Immature natural killer cell (primary cell): ENCODE measurements at places on chromosomes 5 and 9. TPM values are rescaled to one million over a fixed set of nuclear protein-coding genes. Genes with fewer than 3 reads are reported as not detected.

- no peaks in the 10 kb centered on the region for H3K27me3 ChIP-seq
- no peak for DNase-seq
- H3K27ac ChIP-seq: no peak overlapping the region
These were observed 434.5 kb upstream of the TUSC1 start for GRCh38 chr9:26112724-26113123.

DNA sequence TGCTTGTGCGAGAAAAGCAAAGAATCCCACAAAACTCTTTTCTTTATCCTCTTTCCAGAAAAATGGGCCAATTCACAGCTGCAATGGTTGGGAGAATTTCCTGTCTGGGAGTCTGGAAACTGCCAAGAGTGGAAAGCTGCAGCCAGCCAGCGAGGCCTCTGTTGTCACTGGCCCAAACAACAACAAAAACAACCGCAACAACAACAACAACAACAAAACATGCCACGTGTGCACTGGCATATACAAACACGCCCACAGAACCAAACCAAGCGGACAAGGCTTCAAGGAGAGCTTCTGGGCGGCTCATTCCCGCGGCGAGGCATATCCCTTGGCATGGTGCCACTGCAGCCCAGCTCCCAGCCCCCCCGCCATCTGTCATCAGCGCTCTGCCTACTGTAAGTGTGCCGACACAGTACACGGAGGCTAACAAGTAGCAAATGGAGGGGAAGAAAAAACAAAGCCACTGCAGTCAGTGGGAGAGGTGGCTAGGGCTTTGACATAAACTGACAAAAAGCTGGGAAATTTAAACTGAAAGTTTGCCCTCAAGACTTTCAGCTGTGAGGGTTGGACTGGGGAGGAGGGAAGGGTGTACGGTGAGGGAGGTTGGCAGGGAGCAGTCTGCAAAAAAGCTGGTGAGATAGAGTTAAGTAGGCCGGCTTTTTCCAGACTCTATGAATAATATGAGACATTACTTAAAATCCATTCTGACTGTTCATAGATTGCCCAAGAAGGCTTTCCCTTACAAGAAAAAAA, 165.0 kb upstream of the ZNF462 start:
- H3K4me3 ChIP-seq: no peak overlapping the region
- H3K27ac ChIP-seq: no peak overlapping the region
- no peaks in the 10 kb centered on the region for H3K4me1 ChIP-seq
- no peaks in the 10 kb centered on the region for H3K36me3 ChIP-seq

NSG2 gene
- not detected for polyA plus RNA-seq

GRCh38 chr9:135885100-135885853, 22.1 kb downstream of the CAMSAP1 start:
- H3K4me3 ChIP-seq: no peak overlapping the region
- H3K27me3 ChIP-seq: no peaks in the 10 kb centered on the region
- H3K27ac ChIP-seq: peak overlapping the region; percentile 35
- DNase-seq: no peak
- H3K4me1 ChIP-seq: peaks cover 62% of the 10 kb centered on the region

- H3K4me3 ChIP-seq: no peak overlapping the region
- no peak for DNase-seq
- no peak overlapping the region for H3K27ac ChIP-seq
- H3K27me3 ChIP-seq: peaks cover 7% of the 10 kb centered on the region
- peaks cover 79% of the 10 kb centered on the region for H3K4me1 ChIP-seq
These were observed 99.7 kb downstream of the ARHGAP26 start for GRCh38 chr5:142869886-142870285.

- no peak for DNase-seq
- H3K4me1 ChIP-seq: no peaks in the 10 kb centered on the region
- peaks cover 5% of the 10 kb centered on the region for H3K27me3 ChIP-seq
- no peaks in the 10 kb centered on the region for H3K36me3 ChIP-seq
These were observed 201.1 kb upstream of the MVB12B start for GRCh38 chr9:126125577-126125976.

GTF2H2 gene
- polyA plus RNA-seq: 10.7 TPM

GRCh38 chr5:61352180-61352579, 20.1 kb downstream of the ZSWIM6 start:
- H3K27me3 ChIP-seq: peaks cover 5% of the 10 kb centered on the region
- no peak overlapping the region for H3K4me3 ChIP-seq
- peaks cover 39% of the 10 kb centered on the region for H3K4me1 ChIP-seq
- H3K36me3 ChIP-seq: peaks cover 4% of the 10 kb centered on the region
- DNase-seq: no peak
- H3K27ac ChIP-seq: no peak overlapping the region

GRCh38 chr9:69085569-69086283, 50.2 kb downstream of the FXN start:
- no peaks in the 10 kb centered on the region for H3K36me3 ChIP-seq
- no peak overlapping the region for H3K4me3 ChIP-seq
- H3K27me3 ChIP-seq: no peaks in the 10 kb centered on the region
- no peak for DNase-seq

SLC2A6 gene
- polyA plus RNA-seq: 4.6 TPM

WNK2 gene
- not detected for polyA plus RNA-seq

DNA sequence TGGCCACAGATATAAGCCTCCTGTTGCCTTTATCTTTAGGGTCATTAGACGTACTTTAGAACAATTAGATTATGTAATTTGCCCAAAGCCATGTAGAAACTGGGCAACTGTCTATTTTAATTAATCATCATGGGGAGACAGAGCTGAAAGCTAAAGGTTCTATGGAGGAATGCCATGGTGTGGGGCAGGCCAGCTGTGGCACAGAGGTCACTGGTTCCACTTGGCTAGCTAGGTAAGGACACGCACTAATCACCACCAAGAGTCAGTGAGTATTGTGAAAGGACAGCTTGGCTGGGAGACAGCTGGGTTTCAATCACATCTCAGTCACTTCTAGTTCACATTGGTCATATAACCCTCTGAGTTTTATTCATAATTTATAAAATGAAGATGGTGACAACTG, 81.7 kb downstream of the HMHB1 start:
- no peaks in the 10 kb centered on the region for H3K36me3 ChIP-seq
- no peak overlapping the region for H3K4me3 ChIP-seq
- DNase-seq: no peak
- peaks cover 4% of the 10 kb centered on the region for H3K27me3 ChIP-seq
- H3K4me1 ChIP-seq: no peaks in the 10 kb centered on the region
- no peak overlapping the region for H3K27ac ChIP-seq

GRCh38 chr5:59833448-59833847, 60.1 kb downstream of the PDE4D start:
- H3K36me3 ChIP-seq: no peaks in the 10 kb centered on the region
- H3K27ac ChIP-seq: no peak overlapping the region
- H3K27me3 ChIP-seq: peaks cover 6% of the 10 kb centered on the region
- H3K4me1 ChIP-seq: no peaks in the 10 kb centered on the region
- DNase-seq: no peak
- no peak overlapping the region for H3K4me3 ChIP-seq

DNA sequence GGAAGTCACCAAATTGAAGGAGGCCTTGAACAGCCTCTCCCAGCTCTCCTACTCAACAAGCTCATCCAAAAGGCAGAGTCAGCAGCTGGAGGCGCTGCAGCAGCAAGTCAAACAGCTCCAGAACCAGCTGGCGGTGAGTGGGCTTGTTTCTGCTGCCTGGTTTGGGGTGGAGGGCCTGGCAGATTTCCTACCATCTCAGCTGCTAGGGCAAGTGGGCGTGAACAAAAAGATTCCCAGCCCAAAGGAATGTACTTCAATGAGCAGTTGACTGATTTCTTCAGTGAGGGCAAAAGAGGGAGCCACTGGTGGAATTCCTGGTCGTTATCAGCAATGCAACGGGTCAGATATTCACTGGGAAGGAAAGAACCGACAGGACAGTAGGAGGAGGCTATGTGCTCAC, 12.6 kb upstream of the TTC23L start:
- DNase-seq: no peak
- H3K4me1 ChIP-seq: no peaks in the 10 kb centered on the region
- H3K4me3 ChIP-seq: no peak overlapping the region
- peaks cover 23% of the 10 kb centered on the region for H3K36me3 ChIP-seq

GRCh38 chr5:126651013-126651577, 50.3 kb downstream of the PHAX start:
- no peak for DNase-seq
- H3K27me3 ChIP-seq: no peaks in the 10 kb centered on the region
- no peak overlapping the region for H3K27ac ChIP-seq
- H3K36me3 ChIP-seq: no peaks in the 10 kb centered on the region
- no peak overlapping the region for H3K4me3 ChIP-seq
- no peaks in the 10 kb centered on the region for H3K4me1 ChIP-seq

SLC6A3 gene
- polyA plus RNA-seq: not detected

SHLD3 gene
- 12.8 TPM for polyA plus RNA-seq

GRCh38 chr9:68505681-68506409, 34.8 kb downstream of the TMEM252 start:
- no peaks in the 10 kb centered on the region for H3K36me3 ChIP-seq
- no peak overlapping the region for H3K4me3 ChIP-seq
- no peak overlapping the region for H3K27ac ChIP-seq
- no peak for DNase-seq
- peaks cover 2% of the 10 kb centered on the region for H3K27me3 ChIP-seq
- no peaks in the 10 kb centered on the region for H3K4me1 ChIP-seq

DNA sequence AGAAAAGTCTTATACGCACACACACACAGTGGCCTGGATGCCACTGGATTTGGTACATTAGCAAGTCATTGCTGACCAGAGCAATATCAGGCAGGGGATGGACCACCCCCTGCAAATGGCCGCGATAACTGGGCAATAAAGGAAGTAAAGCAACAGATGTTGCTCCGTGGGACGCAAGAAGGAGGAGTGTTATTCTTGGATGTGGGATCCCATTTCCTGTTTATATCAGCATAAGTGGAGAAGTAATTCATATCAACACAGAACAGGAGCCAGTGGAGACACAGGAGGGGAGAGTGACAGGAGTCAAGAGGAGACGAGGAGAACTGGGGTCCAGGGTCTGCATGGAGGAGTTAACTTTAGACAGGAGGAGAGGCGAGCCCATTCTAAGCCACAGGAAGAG, 18.4 kb downstream of the RUFY1 start:
- no peaks in the 10 kb centered on the region for H3K4me1 ChIP-seq
- no peak for DNase-seq
- no peaks in the 10 kb centered on the region for H3K27me3 ChIP-seq
- no peak overlapping the region for H3K4me3 ChIP-seq

PCAT7 gene
- not detected for polyA plus RNA-seq

- no peak for DNase-seq
- peaks cover 6% of the 10 kb centered on the region for H3K27me3 ChIP-seq
- H3K36me3 ChIP-seq: no peaks in the 10 kb centered on the region
- H3K4me1 ChIP-seq: no peaks in the 10 kb centered on the region
- H3K27ac ChIP-seq: no peak overlapping the region
These were observed 243.2 kb downstream of the FSTL4 start for GRCh38 chr5:133368916-133369783.

PCDHGA7 gene
- polyA plus RNA-seq: not detected

DNA sequence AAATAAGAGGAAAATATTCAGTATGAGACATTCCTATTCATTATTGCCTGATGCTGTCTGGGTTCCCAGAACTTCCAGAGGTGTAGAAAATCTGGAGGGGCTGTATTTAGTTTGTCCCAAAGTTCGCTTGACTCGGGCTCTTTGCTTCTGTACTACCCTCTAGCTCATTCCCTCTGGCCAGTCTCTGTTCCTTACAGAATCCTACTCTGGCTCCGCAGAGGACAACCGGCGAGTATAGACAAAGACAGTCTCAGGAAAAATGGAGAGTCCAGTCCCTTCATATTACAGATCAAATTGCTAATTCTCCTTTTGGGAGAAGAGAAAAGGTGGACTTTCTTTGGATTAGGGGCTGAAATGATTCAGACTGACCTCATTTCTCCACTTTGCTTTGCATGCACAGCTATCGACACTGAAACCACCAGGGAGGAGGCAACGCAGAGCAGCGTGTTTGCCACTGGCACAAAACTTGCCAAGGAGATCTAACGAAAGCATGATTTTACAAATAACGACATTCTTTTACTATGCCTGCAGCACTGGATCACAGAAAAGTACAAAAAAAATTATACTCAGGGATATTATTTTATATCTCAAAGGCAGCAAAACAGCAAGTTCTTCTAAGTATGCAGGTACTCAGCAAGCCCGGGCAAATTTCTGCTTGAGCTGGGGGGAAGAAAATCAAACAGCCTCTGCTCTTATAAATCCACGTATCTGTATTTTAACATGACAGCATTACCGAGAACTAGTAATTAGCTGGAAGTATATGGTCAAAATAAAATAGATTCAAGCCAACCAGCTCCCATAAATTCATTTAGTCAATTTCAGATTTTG, 279.7 kb downstream of the NPR3 start:
- DNase-seq: no peak
- no peaks in the 10 kb centered on the region for H3K4me1 ChIP-seq
- no peak overlapping the region for H3K4me3 ChIP-seq
- no peaks in the 10 kb centered on the region for H3K36me3 ChIP-seq
- H3K27me3 ChIP-seq: no peaks in the 10 kb centered on the region

- no peak for DNase-seq
- H3K27me3 ChIP-seq: no peaks in the 10 kb centered on the region
- no peaks in the 10 kb centered on the region for H3K36me3 ChIP-seq
- H3K27ac ChIP-seq: no peak overlapping the region
- H3K4me3 ChIP-seq: no peak overlapping the region
- no peaks in the 10 kb centered on the region for H3K4me1 ChIP-seq
These were observed 304.7 kb upstream of the KLF4 start for GRCh38 chr9:107794259-107794658.

- H3K27ac ChIP-seq: no peak overlapping the region
- peaks cover 2% of the 10 kb centered on the region for H3K27me3 ChIP-seq
- no peaks in the 10 kb centered on the region for H3K4me1 ChIP-seq
- no peak overlapping the region for H3K4me3 ChIP-seq
- peaks cover 3% of the 10 kb centered on the region for H3K36me3 ChIP-seq
These were observed 125.6 kb upstream of the LPAR1 start for GRCh38 chr9:111163716-111164389.

DNA sequence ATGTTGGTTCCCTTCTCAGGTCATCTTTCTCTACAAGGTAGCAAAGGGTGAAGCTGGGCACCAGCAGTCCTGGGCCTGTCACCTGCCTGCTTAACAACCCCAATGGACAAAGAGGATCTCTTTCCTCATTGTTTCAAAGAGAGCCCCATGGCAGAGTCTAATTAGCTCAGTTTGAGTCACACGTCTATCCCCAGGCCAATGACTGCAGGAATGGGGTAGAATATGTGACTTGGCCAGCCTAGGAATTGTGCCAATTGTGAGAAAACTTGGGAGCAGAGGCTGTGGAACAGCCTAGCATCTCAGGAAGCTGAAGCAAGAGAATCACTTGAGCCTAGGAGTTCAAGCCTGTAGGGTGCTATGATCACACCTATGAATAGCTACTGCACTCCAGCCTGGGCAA, 3.6 kb upstream of the RAPGEF1 start:
- H3K36me3 ChIP-seq: no peaks in the 10 kb centered on the region
- H3K27me3 ChIP-seq: peaks cover 15% of the 10 kb centered on the region
- no peak overlapping the region for H3K27ac ChIP-seq
- H3K4me1 ChIP-seq: peaks cover 8% of the 10 kb centered on the region
- no peak overlapping the region for H3K4me3 ChIP-seq
- DNase-seq: no peak
